ENCODE measurements at places on chromosomes 7 and 10. TPM values are rescaled to one million over a fixed set of nuclear protein-coding genes. Genes with fewer than 3 reads are reported as not detected.

The EPO gene
- total RNA-seq: not detected

The CYP2C8 gene
- not detected for total RNA-seq

The FRMD4A gene
- 64.4 TPM for total RNA-seq

The CNNM1 gene
- total RNA-seq: not detected

The SLC12A9 gene
- 28.6 TPM for total RNA-seq

The WDFY4 gene
- 1.5 TPM for total RNA-seq

The CAV1 gene
- 2,402 TPM for total RNA-seq

The CLRN3 gene
- not detected for total RNA-seq

The MKRN1 gene
- 64.2 TPM for total RNA-seq

The IDI2 gene
- total RNA-seq: not detected

The VENTX gene
- not detected for total RNA-seq

The SEMA3A gene
- 2.4 TPM for total RNA-seq

The PPP1R9A gene
- total RNA-seq: 15.9 TPM

The TCAF2 gene
- 6.5 TPM for total RNA-seq

The CPN1 gene
- not detected for total RNA-seq

The SPDYE16 gene
- total RNA-seq: under 0.01 TPM

The CLCN1 gene
- total RNA-seq: not detected

The ANKRD61 gene
- not detected for total RNA-seq

The WNT8B gene
- total RNA-seq: not detected

The TAS2R41 gene
- not detected for total RNA-seq

The MRPS16 gene
- 48.0 TPM for total RNA-seq

The LRRC4 gene
- 0.76 TPM for total RNA-seq

The CDK1 gene
- total RNA-seq: 33.7 TPM

The TMEM72 gene
- not detected for total RNA-seq

The FBXO24 gene
- total RNA-seq: 0.25 TPM
